Suprapubic skin (tissue), 4 donors: ENCODE measurements at places on chromosomes 4 and X.

GRCh38 chrX:3651277-3651676 is 62.2 kb downstream of the PRKX start:
- no peak for DNase-seq
- H3K27me3 ChIP-seq: no peaks in the 10 kb centered on the region
- H3K27ac ChIP-seq: no peak overlapping the region
- no peak overlapping the region for H3K4me3 ChIP-seq

DNA sequence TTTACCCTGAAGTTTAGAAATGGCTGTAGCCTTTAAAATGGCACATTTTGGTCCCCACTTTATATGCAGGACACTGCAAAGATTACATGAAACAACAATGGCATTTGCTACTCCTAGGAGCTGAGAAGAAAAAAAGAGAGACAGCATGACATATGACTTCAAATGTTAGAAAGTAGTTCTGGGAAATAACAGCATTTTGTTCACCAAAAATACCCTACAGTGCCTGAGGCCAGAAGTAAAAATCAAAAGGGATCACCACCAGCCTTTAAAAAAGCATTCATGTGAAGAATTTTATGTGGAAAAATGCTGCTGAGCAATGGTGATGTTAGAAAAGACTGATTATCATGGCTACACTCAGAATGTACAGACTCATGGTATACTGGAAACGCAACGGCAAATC is 110.0 kb downstream of the DTHD1 start:
- H3K27ac ChIP-seq: no peak overlapping the region
- H3K36me3 ChIP-seq: no peaks in the 10 kb centered on the region
- H3K4me1 ChIP-seq: no peaks in the 10 kb centered on the region
- H3K27me3 ChIP-seq: no peaks in the 10 kb centered on the region

- no peak for DNase-seq
- H3K4me3 ChIP-seq: no peak overlapping the region
- H3K36me3 ChIP-seq: no peaks in the 10 kb centered on the region
- no peak overlapping the region for H3K27ac ChIP-seq
These were observed 927.5 kb upstream of the INTU start for GRCh38 chr4:126705266-126705665.

GRCh38 chr4:48858130-48858529 is 27.2 kb downstream of the OCIAD1 start:
- no peaks in the 10 kb centered on the region for H3K27me3 ChIP-seq
- H3K4me3 ChIP-seq: no peak overlapping the region
- peaks cover 34% of the 10 kb centered on the region for H3K36me3 ChIP-seq
- DNase-seq: no peak
- H3K27ac ChIP-seq: no peak overlapping the region

GRCh38 chr4:81682492-81682891 is 210.8 kb upstream of the RASGEF1B start:
- no peaks in the 10 kb centered on the region for H3K4me1 ChIP-seq
- DNase-seq: no peak
- H3K4me3 ChIP-seq: no peak overlapping the region
- H3K27ac ChIP-seq: no peak overlapping the region
- no peaks in the 10 kb centered on the region for H3K36me3 ChIP-seq

DNA sequence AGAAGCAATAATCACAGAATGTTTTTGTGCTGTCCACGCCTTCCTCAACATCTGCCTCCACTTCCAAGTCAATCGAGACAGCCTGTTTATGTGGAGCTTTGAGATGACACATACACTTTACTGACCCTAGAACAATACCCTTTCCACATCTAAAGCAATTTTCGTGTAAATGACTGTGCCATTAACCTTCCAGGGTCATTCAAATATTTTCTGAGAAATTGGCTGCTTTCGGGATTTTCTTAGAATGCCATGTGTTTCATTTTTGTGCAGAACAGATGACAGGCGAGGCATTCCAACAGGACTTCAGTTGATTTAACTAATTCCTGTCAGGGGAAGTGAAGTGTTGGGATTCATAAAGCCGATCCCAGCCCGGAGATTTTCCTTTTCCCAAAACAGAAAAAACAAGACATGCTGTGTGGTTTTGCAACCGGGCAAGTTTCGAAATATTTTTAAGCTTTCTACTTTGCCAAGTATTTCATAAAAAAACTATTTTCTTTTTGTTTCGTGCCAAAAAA is 73.9 kb downstream of the SORBS2 start:
- H3K4me3 ChIP-seq: no peak overlapping the region
- no peaks in the 10 kb centered on the region for H3K27me3 ChIP-seq
- peaks cover 19% of the 10 kb centered on the region for H3K4me1 ChIP-seq

DNA sequence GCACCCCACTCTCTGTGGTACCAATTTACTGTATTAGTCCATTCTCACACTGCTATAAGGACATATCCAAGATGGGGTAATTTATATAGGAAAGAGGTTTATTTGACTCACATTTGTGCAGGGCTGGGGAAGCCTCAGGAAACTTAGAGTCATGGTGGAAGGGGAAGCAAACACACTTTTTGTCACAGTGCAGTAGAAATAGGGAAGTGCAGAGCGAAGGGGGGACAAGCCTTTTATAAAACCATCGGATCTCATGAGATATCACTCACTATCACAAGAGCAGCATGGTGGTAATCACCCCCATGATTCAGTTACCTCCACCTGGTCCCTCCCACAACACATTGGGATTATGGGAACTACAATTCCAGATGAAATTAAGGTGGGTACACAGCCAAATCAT is 766.9 kb upstream of the PCDH10 start:
- no peaks in the 10 kb centered on the region for H3K36me3 ChIP-seq
- no peak for DNase-seq
- no peak overlapping the region for H3K4me3 ChIP-seq
- H3K27ac ChIP-seq: no peak overlapping the region
- no peaks in the 10 kb centered on the region for H3K27me3 ChIP-seq
- no peaks in the 10 kb centered on the region for H3K4me1 ChIP-seq
